Activated CD4-positive, alpha-beta T cell treated with anti-CD3 and anti-CD28 coated beads, Interleukin-2, amount 10 ng/mL, durations not matched to agents 24 days and 14 days (primary cell): ENCODE measurements at places on chromosomes 6 and 20. TPM values are rescaled to one million over a fixed set of nuclear protein-coding genes. Genes with fewer than 3 reads are reported as not detected.

- no peak for DNase-seq
- no peaks in the 10 kb centered on the region for H3K4me1 ChIP-seq
- no peak overlapping the region for H3K4me3 ChIP-seq
- H3K36me3 ChIP-seq: no peaks in the 10 kb centered on the region
- H3K27me3 ChIP-seq: peaks cover 2% of the 10 kb centered on the region
- no peak overlapping the region for H3K27ac ChIP-seq
Observed at GRCh38 chr20:8095648-8096572, 36.2 kb upstream of the PLCB1 start.

- peaks cover 7% of the 10 kb centered on the region for H3K27me3 ChIP-seq
- no peak for DNase-seq
- peaks cover 7% of the 10 kb centered on the region for H3K36me3 ChIP-seq
- H3K27ac ChIP-seq: no peak overlapping the region
- no peak overlapping the region for H3K4me3 ChIP-seq
Observed at GRCh38 chr20:34305333-34306230, 2.4 kb upstream of the AHCY start.

- H3K27me3 ChIP-seq: peaks cover 8% of the 10 kb centered on the region
- H3K36me3 ChIP-seq: no peaks in the 10 kb centered on the region
- DNase-seq: peak; percentile 72
- no peak overlapping the region for H3K4me3 ChIP-seq
- H3K4me1 ChIP-seq: peaks cover 3% of the 10 kb centered on the region
- H3K27ac ChIP-seq: no peak overlapping the region
Observed at GRCh38 chr6:10478187-10479040, 42.7 kb upstream of the GCNT2 start.

DNA sequence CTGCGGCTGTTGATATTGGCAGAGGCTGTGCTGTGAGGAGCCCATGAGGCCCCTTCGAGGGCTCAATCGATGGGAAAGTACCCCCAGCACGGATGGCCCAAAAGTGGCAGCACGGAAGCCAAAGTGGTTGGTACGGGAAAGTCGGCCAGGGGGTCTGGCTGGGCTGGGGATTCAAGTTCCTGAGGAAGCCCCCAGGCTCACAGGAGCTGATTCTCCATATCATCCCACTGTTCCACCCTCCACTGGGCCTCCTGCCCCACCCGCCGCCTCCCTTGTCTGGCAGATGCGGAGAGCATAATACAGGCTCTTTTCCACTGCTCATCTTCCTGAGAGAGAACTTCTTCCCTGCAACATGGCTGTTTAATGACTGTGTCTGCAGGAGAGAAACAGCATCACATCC, 217.8 kb upstream of the CST7 start:
- peak; percentile 48 for DNase-seq
- no peaks in the 10 kb centered on the region for H3K27me3 ChIP-seq
- H3K4me3 ChIP-seq: no peak overlapping the region
- no peaks in the 10 kb centered on the region for H3K36me3 ChIP-seq

DNA sequence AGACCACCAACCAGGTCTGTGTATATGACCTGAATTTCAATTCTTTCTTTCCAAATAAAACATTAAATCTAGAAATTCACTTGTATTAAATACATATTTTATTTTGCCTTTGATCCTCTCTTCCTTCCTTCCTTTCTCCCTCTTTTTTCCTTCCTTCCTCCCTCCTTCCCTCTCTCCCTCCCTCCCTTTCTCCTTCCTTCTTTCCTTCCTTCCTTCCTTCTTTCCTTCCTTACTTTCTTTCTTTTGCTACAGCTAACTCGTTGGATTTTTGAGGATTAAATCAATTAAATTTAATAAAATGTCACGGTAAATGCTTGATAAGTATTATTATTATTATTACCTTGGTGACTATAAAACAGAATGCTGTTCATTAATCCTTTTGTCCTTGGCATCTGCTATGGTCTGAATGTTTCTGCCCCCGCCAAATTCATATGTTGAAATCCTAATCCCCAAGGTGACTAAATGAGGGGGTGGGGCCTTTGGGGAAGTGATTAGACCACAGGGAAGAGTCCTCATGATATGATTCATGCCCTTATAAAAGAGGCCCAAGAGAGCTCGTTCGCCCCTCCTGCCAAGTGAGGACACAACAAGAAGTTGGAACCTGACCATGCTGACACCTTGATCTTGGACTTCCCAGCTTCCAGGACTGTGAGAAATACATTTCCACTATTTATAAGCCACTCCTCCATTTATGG, 67.6 kb upstream of the BTBD3 start:
- no peaks in the 10 kb centered on the region for H3K36me3 ChIP-seq
- H3K4me3 ChIP-seq: no peak overlapping the region
- H3K27me3 ChIP-seq: no peaks in the 10 kb centered on the region
- H3K4me1 ChIP-seq: no peaks in the 10 kb centered on the region
- H3K27ac ChIP-seq: no peak overlapping the region

GRCh38 chr6:32082478-32082877, 26.7 kb downstream of the TNXB start:
- H3K36me3 ChIP-seq: no peaks in the 10 kb centered on the region
- DNase-seq: no peak
- H3K4me1 ChIP-seq: peaks cover 15% of the 10 kb centered on the region
- H3K27me3 ChIP-seq: peaks cover 45% of the 10 kb centered on the region
- no peak overlapping the region for H3K4me3 ChIP-seq

LAMP5 gene
- not detected in 2 replicates for total RNA-seq
